ENCODE measurements at places on chromosomes 13 and 19.

- DNase-seq, result no peak
Measured at GRCh38 chr13:66659701-66660467, 570.3 kb downstream of the PCDH9 start.

DNA sequence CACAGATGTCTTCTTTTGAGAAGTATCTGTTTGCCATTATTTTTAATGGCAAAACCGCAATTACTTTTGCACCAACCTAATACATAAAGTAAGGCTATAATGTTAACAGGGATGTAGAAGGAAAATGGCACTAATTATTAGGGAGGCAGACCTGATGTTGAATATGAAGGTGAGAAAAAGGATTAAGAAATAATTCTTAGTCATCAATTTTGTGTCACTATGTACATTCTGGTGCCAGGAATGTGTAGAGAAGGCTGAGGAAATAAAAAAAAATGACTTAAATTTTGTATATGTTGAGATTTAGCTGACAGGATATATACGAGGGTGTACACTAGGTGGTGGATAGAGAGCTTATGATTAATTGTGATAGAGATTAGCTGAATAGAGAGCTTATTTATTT, 12.6 kb downstream of the ZNF585B start:
- no peak for DNase-seq

GRCh38 chr13:113040031-113040430, 65.6 kb upstream of the F7 start:
- DNase-seq, result no peak

DNA sequence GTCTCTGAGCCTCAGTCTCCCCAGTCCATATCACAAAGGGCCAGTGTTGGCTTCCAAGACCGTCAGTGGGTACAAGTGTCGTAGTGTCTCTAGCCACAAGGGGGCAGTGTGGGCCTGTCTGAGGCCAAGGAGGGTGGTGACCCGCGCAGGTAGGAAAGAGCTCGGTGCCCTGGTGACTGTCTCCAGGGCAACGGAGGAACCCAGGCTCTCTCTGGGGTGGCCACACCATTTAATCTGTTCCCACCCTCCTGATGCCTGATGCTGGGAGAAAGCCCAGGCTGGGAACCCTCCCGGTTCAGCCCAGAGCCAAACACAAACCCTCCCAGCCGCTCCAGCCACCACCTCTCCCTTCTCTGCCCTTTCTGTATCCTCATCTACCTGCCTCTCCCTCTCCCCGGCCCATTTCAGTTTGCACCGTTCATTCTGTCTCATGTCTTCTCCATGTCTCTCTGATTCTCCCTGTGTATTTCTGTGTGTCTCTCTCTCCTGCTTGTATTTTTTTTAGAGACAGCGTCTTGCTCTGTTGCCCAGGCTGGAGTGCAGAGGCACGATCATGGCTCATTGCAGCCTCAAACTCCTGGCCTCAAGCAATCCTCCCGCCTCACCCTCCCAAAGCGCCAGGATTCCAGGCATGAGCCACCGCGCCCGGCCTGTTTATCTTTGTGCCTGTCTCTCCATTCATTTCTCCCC, 17.5 kb upstream of the MEIS3 start:
- peak; percentile 67 for DNase-seq

GRCh38 chr13:23778879-23779278, 110.3 kb downstream of the MIPEP start:
- DNase-seq, result no peak

GRCh38 chr13:77038907-77039480, 12.0 kb upstream of the FBXL3 start:
- DNase-seq, result no peak

DNA sequence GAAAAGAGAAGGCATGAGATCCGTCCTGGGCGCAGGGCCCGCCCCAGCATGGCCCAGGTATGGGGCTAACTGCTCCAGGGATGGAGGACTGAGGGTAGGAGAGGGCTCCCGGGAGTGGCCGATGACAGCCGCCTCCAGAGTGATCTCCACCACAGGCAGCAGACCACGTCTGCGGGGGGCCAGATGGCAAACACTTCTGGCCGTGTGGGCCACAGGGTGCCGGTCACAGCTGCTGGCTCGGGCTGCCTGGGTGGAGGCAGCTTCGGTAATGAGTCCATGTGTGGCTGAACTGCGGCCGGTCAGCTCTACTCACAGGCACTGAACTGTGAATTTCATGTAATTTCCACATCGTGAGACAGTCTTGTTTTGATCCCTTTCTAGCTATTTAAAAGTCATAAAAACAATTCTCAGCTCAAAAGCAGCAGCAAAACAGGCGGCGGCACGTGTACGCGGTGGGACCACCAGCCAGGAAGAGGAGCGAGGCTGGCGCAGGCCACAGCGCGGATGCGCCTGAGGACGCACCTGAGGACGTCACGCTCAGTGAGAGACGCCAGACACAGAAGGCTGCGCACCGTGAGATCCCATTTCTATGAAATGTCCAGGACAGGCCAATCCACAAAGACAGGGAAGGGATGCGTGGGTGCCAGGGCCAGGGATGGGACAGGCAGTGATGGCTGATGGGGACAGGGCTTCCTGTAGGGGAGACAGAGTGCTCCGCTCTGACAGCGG, 4.0 kb downstream of the LSM7 start:
- DNase-seq, result no peak

DNA sequence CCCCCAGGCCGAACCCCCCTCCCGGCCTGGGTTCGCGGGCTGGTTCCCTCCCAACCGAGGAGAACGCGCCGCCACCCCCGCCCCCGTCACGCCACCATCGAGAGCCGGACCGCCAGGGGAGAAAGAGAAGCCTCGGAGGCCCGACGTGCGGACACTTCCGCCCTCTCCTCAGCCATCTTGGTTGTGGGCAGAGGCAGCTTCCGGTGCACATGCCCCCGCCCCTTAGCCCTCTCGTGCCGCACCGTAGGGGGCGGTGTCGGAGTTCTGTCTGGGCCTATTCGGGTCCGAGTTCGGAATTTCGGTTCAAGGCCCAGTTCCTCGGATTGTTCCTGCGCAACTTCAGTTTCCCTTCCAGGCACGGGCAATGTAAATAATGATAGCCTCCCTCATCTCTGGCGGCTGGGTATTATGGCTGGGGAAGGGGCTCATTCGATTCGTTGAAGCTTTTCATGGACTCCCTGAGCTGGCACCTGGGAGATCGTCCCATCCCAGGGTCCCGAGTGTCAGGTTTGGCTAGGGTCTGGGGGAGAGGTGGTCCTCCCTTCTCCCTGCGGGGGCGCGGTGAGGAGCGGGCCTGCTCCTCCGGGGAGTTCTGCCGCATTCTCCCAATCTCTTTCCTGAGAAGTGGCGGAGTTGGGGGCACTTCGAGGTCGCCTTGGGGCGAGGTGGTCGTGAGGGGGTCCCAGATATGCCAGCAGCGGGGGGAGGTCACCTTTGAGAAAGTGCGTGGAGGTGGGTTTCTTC, at the start of the genes IER2 and STX10:
IER2 (plus strand) TSS at position 225 of the 744 bp plus-strand sequence. CDS start 2,776 bp downstream, outside the sequence.
STX10 (minus strand) TSS at position 189 of the 744 bp plus-strand sequence. CDS start 202 bp downstream, outside the sequence.
- DNase-seq, result peak; percentile 86

DNA sequence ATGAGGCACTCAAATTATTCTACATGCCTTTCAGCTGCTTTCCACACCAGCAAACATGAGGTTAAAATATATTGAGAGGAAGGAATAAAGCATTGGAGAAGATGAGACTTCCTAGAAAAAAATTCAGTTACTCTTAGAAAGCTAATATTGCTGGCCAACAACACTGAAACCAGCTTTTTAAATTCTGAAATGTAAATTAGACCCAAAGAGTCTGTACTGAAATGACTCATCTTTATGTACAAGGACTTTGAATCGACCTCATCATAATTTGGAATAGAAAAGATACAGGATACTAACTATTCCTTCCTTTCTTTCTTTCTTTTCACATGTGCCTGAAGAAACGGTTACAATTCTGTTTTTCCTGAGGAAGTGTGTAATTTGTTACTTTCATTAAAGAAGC, 6.5 kb upstream of the HSPH1 start:
- no peak for DNase-seq

DNA sequence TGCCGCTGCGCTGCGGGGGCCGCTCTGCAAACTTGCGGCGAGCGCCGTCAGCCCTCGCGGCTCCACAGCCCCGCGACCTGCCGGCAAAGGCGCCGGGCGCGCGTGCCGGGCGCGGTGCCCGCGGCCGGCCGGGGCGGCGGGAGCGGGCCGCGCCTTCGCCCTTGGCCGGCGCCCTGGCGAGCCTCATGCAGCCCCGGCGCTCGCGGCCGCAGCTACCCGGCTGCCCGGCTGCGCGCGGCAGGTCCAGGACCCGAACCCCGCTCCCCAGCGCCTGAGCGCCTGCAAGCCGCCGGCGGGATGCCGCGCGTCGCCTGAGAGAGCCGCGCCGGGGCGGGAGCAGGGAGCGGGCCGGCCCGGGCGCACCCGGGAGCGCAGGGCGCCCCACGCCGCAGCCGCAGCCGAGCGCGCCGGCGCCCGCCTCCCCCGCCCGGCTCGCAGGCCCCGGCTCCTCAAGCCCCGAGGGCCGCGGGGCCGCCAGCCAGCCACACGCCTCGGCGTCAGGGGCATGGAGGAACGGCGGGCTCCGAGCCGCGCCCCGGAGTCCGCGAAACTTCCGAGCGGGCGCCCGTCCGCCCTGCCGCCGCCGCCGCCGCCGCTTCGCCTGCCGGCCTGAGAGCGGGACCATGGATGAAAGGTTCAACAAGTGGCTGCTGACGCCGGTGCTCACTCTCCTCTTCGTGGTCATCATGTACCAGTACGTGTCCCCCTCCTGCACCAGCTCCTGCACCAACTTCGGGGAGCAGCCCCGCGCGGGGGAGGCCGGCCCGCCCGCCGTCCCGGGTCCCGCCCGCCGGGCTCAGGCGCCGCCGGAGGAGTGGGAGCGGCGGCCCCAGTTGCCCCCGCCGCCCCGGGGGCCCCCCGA, 564 bp downstream of the HS6ST3 start:
- DNase-seq, result no peak

DNA sequence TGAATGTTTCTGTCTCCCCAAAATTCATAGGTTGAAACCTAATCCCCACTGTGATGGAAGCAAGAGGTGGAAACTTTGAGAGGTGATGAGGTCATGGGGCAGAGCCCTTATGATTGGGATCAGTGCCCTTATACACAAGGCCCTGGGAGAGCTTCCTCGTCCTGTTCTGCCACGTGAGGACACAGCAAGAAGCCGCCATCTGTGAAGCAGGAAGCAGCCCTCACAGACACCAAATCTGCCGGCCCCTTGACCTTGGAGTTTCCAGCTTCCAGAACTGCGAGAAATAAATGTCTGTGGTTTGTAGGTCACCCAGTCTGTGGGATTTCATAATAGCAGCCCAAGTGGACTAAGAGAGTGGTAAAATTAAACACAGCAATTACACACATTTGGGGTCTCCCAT, 737.4 kb downstream of the UQCRFS1 start:
- no peak for DNase-seq

DNA sequence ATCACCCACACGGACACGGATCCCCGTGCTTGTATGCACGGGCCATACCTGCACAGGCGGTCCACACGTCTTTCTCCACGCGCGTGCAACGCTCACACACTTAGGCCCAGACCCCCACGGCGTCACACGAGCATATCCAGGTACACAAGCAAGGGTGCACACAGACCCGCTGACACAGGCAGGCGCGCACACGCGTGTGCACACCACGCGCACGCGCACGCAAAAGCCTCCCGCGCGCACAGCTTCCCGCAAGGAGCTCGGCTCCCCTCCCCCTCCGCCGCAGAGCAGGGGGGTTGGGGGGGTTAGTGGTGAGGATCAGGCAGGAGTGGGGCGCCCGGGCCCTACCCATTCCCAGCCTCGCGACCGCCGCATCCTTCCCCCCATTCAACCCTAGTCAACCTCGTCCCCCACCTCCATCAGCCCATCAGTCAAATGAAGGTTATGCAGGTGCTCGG, 407 bp downstream of the RAB3A start:
- DNase-seq, result peak; percentile 51

- DNase-seq, result no peak
Measured at GRCh38 chr13:103007427-103007762, 58.8 kb downstream of the SLC10A2 start.

DNA sequence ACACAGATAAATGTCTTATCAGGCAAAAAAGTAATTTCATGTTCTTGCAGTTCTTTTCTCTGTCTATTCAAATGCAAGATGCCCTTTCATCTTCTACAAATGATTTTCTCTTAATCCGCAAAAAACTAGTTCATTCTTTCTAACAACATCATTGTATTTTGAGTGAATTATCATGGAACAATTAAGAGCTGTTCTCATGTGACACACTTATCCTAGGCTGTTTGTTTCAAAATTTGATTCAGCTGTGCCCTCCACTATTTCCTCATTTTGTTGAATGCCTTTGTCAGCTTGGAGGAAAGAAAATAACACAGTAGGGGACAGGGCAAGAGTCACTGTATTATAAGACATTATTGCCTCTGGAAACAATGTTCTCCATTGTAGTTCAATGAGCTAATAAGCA, 396.9 kb downstream of the KCTD12 start:
- no peak for DNase-seq

DNA sequence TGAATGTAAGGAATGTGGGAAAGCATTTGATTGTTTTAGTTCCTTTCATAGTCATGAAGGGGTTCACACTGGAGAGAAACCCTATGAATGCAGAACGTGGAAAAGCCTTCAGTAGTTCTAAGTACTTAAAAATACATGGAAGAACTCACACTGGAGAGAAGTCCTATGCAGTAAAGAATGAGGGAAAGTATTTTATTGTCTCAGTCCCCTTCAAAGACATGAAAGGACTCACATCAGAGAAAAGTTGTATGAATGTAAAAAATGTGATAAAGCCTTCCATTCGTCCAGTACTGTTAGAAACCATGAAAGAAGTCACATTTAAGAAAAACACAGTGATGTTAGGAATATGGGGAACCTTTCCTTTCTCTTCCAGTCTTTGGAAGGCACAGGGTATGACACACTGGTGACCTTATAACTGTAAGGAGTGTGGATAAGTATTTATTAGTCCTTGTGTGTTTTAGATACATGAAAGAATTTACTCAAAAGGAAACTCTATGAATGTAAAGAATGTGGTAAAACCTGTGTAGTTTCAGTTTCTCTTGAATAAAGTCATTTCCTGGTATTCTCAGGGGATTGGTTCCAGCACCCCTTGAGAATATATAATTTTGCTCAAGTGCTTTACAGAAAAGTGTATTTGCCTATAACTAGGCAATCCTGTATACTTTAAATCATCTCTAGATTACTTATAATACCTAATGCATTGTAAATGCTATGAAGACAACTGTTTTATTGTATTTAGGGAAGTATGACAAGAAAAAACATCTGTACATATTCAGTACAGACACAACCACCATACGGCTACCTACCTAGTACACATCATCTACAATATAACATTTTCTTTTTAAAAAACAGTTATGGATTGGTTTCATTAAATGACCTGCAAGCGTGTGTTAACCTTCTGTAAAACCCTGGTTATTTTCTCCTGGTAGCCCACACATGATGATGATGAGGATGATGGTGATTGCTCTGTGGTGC, 52.8 kb downstream of the ZNF823 start:
- no peak for DNase-seq
